Activated naive CD8-positive, alpha-beta T cell treated with anti-CD3 and anti-CD28 coated beads for 36 hours (primary cell): ENCODE measurements at places on chromosomes 11 and 22. TPM values are rescaled to one million over a fixed set of nuclear protein-coding genes. Genes with fewer than 3 reads are reported as not detected.

Gene SMIM38
- total RNA-seq = 0.20 TPM

DNA sequence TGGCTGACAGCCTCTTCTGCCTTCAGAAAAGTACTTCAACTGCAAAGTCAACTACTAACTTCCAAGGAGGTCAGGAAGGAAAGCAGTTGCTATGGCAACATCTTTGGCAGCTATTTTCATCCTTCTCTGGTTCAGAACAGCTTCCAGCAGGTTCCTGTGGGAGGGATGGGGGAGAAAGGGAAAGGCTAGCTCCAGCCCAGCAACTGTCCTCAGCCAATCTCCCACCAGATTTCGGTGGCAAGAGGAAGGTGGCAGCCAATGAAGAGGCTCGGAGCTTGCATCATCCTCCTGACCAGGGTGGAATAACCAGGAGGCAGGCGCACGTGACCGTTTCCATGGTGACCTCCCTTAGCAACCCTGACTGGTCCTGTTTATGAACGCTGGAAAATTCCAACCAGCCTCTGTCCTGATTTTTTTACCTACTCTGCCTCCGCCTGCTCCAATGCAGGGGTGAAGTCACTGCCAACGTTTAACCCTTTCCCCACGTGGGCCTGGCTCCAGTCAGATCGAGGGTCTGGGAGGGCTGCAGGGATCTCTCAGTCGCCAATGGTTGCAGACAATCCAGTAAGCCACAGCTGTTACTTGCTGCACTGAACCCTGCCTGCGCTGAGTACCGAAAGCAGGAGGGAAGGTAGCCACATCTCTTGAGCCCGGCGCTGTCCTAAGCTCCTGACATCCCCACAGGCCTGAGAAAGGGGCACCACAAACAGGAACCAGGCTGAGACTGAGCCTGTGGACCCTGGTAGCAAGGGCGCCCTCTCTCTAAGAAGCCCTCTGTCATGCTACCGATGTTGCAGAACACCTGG, 11.2 kb upstream of the MALAT1 start:
- no peak for DNase-seq

DNA sequence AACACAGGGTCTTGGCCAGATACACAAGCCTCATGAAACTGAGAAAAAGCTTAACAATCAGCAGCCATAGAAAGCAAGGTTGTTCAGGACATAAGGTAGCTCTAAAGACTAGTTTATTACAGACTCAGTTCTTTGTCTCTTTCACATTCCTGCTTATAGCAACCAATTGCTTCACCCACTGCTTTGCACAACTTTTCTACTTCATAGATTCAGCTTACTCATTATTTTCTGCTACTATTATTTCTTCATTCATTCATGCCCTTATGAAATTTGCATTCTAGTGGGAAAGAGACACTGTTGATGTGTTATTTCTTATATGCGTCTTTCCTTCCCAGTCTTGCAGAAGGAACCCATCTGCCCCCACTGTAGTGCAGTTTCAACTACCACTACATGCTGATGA, 4.7 kb downstream of the CCDC34 start:
- DNase-seq = no peak

DNA sequence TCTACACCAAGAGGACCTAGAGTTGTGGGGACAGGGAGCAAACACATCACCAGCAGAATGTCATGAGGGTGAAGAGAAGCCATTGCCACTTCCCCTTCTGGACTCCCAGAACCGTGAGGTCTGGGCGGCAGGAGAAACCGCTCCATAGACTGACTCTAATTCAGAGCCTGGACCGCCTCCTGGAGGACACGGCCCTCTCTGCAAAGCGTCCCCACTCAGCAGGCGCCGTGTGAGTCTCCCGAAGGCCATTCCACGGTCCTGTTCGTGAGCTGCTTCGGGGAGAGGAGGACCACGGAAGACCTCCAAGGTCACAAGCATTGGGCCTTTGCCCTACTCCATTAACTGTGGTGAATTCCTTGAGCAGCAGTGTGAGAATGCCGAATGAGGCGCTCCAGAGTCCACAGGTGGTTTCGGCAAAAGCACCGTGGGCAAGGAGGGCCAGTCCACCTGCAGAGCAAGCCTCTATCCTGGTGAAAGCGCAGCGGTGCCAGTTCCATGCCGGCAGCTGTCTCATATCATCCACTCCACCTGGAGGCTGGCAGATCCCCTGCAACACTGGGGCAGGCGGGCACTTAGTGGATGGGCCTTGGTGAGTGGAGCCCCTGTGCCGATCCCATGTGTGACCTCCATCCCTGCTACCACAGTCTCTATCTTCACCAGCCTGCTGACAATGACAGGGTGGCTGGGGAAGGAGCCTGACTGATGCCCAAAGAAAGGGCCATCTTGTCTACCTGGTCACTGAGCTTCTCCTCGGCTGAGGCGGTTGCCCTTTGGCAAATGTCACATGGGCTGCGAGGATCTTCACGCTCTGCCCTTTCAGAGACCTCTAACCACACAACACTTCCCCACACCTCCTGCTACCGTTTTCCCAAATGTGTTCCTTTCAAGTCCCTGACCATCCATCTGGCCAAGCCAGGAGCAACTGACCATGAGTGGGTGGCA, 7.5 kb downstream of the C11orf21 start:
- DNase-seq = no peak
